ENCODE measurements at places on chromosomes 1 and 21.
A peak's percentile ranks its signal among the peaks of the same experiment; 100 is the strongest.

GRCh38 chr1:111967067-111967690, 22.3 kb downstream of the KCND3 start:
- peak; percentile 30 for DNase-seq

- no peak for DNase-seq
Measured at GRCh38 chr1:107318932-107319331, 178.1 kb downstream of the NTNG1 start.

DNA sequence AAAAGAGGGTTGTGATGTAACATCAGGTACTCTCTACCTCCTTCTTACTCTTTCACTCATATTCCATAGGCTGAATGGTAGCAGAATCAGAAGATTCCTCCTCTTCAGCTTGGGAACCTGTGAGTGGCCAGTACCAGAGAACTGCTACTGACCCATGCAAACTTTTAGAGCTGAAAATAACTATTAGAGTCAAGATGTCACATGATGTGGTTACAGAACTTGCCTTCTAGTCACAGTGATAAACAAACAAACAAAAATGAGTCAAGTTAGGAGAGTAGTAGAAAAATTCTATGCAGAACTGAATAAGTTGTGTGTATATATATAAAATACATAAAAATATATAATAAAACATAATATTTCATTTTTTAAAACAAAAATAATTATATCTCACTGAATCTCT, 47.6 kb upstream of the RGS1 start:
- no peak for DNase-seq

- DNase-seq, result no peak
Measured at GRCh38 chr1:169890761-169891538, 2.7 kb downstream of the SCYL3 start.
